Activated naive CD8-positive, alpha-beta T cell treated with anti-CD3 and anti-CD28 coated beads, Interleukin-2, amount 10 ng/mL, durations not matched to agents 7 days and 5 days (primary cell): ENCODE measurements at places on chromosomes 7 and 10. TPM values are rescaled to one million over a fixed set of nuclear protein-coding genes. Genes with fewer than 3 reads are reported as not detected.
A peak's percentile ranks its signal among the peaks of the same experiment; 100 is the strongest.

The DKK1 gene
- total RNA-seq: not detected

The BUD31 gene
- 80.8 TPM for total RNA-seq

The TMEM72 gene
- total RNA-seq: not detected

The GPER1 gene
- total RNA-seq: 0.19 TPM

- no peak overlapping the region for H3K4me3 ChIP-seq
- H3K36me3 ChIP-seq: no peaks in the 10 kb centered on the region
- H3K27me3 ChIP-seq: peaks cover 13% of the 10 kb centered on the region
- H3K27ac ChIP-seq: no peak overlapping the region
- H3K4me1 ChIP-seq: no peaks in the 10 kb centered on the region
- no peak for DNase-seq
Measured at GRCh38 chr10:25047591-25048301, 31.3 kb downstream of the THNSL1 start.

DNA sequence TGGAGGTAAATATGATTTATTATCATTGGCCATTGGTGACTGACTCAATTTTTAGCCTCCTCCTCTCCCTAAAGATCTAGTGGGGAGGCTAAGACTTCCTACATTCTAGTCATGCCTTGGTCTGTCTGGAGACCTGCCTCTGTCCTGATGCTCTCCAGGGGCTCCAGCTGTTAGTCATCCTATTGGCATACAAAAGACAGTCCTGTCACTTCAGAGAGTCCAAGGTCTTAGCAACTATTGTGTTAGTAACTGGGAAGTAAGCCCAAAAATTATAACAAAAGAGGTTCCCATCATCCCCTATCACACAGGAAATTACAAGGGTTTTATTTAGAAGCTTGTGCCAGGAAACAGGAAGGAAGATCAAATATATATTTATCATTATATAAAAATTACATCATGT is 400.6 kb upstream of the VSTM2A start:
- H3K4me3 ChIP-seq: no peak overlapping the region
- H3K36me3 ChIP-seq: no peaks in the 10 kb centered on the region
- no peak overlapping the region for H3K27ac ChIP-seq
- no peaks in the 10 kb centered on the region for H3K27me3 ChIP-seq
- DNase-seq: no peak

GRCh38 chr10:23376229-23376655 is 31.6 kb upstream of the C10orf67 start:
- no peak overlapping the region for H3K4me3 ChIP-seq
- no peak overlapping the region for H3K27ac ChIP-seq
- no peaks in the 10 kb centered on the region for H3K27me3 ChIP-seq
- no peak for DNase-seq
- peaks cover 9% of the 10 kb centered on the region for H3K36me3 ChIP-seq

DNA sequence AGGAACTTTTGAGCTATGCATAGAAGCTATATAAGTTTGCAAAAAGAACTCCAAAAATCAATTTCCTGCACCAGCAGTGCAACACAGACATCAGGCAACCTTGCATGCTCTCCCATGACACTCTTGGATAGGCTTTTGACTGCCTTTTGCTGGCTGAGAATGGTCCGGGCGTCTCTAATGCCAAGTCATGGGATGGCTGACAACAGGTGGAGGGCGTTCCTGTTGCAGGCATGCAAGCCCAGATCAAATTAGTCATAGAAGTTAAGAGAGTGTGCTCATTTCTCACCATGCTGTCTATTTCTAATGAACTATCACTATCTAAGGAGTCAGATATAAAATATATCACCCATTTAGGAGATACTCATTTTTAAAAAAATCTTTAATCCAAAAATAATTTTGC is 8.4 kb downstream of the PLCE1 start:
- H3K4me1 ChIP-seq: no peaks in the 10 kb centered on the region
- no peaks in the 10 kb centered on the region for H3K36me3 ChIP-seq

- DNase-seq: no peak
- H3K27ac ChIP-seq: peak overlapping the region; percentile 44
- H3K4me3 ChIP-seq: peak overlapping the region; percentile 58
Measured at GRCh38 chr7:106870983-106871410, 5.9 kb downstream of the PIK3CG start.
